Smooth muscle cell of the pulmonary artery (primary cell): ENCODE measurements at places on chromosomes 3 and 15. TPM values are rescaled to one million over a fixed set of nuclear protein-coding genes. Genes with fewer than 3 reads are reported as not detected.

The CHRNA7 gene
- total RNA-seq, result 0.43 and 1.2 TPM in 2 replicates

The SUCNR1 gene
- total RNA-seq, result 51.2 and 124 TPM in 2 replicates

The NANOGP8 gene
- total RNA-seq, result not detected in 2 replicates

The P2RY1 gene
- 0.17 and 0.59 TPM in 2 replicates for total RNA-seq

The ENTPD3 gene
- total RNA-seq, result 0.10 and 0.13 TPM in 2 replicates

The PLCD1 gene
- 39.2 and 44.8 TPM in 2 replicates for total RNA-seq

The CLDN16 gene
- total RNA-seq, result under 0.01 and 0.30 TPM in 2 replicates

The CD276 gene
- 198 and 230 TPM in 2 replicates for total RNA-seq

The PLA2G4D gene
- total RNA-seq, result under 0.01 TPM in 1 of 2 replicates, not detected in the other

The IL17RC gene
- total RNA-seq, result 22.2 and 32.3 TPM in 2 replicates

The GRAMD2A gene
- total RNA-seq, result 0.33 and 0.46 TPM in 2 replicates

The GOLGA8T gene
- 0.13 and 0.17 TPM in 2 replicates for total RNA-seq

The CHRD gene
- 1.5 and 10.9 TPM in 2 replicates for total RNA-seq

The FETUB gene
- total RNA-seq, result not detected in 2 replicates
